ENCODE measurements at places on chromosomes 12 and 14. TPM values are rescaled to one million over a fixed set of nuclear protein-coding genes. Genes with fewer than 3 reads are reported as not detected.

The NOC4L gene
- 10.5 TPM for total RNA-seq

- no peak for ATAC-seq
Measured at GRCh38 chr12:79322905-79323304, 367.9 kb downstream of the PAWR start.

The SMCO2 gene
- total RNA-seq: not detected

- no peak for ATAC-seq
Measured at GRCh38 chr14:23146351-23146910, 27.4 kb upstream of the CEBPE start.

DNA sequence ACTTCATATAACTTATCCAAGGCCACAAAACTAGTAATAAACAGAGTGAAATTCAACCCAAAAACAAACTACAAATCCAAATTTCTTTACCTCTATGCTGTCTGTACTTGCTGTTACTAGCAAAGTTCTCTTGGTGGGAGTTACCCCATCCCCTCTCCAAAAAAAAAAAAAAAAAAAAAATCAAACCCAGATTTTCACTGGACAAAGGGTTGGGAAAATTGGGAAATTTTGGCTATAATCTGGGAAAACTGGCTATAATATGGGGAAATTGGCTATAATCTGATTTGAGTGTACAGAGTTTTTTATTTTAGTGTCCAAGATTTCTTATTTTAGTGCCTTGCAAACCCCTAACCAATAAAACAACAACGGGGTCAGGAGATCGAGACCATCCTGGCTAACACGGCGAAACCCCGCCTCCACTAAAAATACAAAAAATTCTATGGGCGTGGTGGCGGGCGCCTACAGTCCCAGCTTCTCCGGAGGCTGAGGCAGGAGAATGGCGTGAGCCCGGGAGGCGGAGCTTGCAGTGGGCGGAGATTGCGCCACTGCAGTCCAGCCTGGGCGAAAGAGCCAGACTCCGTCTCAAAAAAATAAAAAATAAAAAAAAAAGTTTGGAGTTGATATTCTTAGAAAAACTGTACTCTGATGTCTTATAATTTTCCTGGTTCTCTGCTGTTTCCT lies 148.4 kb downstream of the CHST11 start:
- peak; percentile 56 for ATAC-seq

- no peak for ATAC-seq
Measured at GRCh38 chr12:127127897-127128296, 1139.1 kb upstream of the TMEM132C start.

The CCDC88C gene
- 10.8 TPM for total RNA-seq

DNA sequence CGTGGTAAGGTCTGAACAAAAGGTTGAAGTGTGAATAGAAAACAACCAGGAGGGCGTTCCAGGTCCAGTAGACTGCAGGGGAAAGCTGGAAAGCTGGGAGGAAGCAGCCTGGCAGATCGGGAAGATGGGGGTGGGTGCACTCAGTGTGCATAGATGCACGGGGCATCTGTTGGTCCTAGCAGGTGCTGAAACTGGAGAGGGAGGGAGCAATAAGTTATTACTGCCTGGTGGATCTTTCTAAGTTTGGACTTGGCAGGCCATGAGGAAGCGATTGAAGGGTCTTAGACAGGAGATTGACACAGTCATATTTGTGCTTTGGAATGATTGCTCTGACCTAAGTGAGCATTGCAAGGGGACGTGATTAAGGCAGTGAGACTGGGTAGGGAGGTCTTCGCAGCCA lies 194.4 kb downstream of the EFCAB11 start:
- ATAC-seq: no peak

The CLEC2D gene
- 22.7 TPM for total RNA-seq

DNA sequence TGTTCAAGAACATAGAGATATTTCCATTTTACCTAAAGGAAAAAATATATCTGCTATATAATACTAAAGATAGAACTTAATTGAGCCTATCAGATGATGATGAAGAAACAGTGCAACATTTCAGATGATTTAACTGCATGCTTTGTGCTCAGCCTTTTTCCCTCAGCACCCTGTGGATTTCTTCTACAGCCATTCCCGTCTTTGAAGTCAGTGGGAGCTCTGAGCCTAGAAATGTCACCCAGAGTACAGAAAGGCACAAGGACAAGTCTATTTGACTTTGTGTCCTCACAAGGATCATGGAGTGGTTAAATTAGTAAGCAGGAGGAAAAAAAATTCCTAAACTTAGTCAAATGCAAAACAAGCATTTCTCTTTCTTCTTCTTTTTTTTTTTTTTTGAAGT lies 994.0 kb upstream of the FLRT2 start:
- no peak for ATAC-seq

GRCh38 chr14:67579040-67579439 lies 21.0 kb downstream of the PIGH start:
- no peak for ATAC-seq

- peak; percentile 5 for ATAC-seq
Measured at GRCh38 chr14:100305324-100306100, 732 bp downstream of the SLC25A29 start.

The SLC6A15 gene
- total RNA-seq: 37.1 TPM

DNA sequence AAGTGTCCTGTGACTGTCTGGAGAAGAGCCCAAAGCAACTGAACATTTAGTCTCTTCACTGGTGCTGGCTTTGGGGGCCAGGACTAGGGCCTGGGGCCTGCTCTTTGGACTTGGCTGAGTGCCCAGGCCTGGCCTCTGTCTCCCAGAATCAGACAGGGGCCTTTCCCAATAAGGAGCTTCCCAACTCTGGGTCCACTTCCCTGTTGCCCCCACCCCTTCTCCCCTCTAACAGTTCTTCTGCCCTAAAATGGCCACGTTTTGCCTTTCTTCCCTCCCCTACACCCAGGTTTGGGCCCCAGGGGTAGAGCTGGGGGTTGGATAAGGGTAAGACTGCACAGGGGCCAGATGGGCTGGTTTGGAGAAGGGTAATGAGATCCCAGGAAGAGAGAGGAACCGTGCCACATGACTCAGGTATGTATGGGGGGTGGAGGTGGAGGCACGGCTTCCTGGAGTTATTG lies 10.0 kb upstream of the ITGA5 start:
- no peak for ATAC-seq

DNA sequence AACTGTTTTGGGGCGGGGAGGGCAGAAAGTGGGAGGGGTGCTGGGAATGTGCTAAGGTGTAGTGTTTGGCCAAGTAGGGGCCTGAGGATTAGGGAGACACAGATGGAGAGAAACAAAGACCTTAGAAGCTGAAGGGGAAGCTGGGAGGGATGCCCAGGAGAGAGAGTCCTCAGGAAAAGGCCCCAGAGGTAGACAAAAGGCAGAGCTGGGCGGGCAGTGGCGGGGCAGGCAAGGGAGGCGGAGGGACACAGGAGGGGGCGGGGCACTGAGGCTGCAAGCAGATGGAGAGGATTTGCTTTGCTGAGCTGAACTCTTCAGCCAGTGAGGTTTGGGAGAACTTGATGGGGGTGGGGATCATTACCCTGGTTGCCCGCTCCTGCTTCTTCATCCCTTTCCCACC lies 2.8 kb downstream of the PTMS start:
- ATAC-seq: no peak

DNA sequence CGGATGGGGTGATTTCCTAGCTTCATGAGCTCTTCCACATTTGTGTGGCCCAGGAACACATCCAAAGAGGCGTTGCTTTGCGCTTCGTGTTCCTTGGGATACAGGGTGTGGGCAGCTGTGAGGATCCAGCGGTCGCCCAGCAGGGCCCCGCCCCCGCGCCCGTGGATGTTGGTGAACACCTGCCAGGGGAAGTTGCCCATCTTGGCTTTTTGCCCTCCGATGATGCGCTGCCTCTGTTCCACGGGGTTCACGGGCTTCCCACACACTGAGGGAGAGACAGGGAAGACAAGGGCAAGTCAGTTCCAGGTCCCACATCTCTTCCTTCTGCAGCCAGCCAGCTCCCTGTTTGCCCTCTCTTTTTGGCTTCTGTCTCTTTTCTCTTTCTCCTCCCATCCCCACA lies 11.2 kb downstream of the C1R start:
- ATAC-seq: no peak

GRCh38 chr14:100400115-100400514 lies 77.0 kb downstream of the SLC25A47 start:
- ATAC-seq: peak; percentile 46

DNA sequence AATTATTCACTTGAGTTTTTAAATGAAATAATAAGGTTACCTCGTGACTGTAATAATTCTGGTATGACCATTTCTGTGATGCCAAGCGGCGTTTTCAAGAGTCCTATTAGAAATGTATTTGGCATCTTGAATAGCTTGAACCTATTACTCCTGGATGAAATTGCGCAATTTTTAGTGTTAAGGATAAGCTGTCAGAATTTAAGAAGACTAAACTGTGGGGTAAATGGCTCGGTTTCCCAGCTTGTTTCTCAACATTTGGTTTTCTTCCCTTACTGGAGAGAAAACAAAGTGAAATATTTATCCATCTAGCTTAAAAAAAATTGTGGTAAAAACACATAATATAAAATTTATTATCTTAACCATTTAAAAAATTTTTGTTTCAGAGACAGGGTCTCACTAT lies 26.8 kb downstream of the PCNX1 start:
- no peak for ATAC-seq

The ACRBP gene
- total RNA-seq: 0.52 TPM

DNA sequence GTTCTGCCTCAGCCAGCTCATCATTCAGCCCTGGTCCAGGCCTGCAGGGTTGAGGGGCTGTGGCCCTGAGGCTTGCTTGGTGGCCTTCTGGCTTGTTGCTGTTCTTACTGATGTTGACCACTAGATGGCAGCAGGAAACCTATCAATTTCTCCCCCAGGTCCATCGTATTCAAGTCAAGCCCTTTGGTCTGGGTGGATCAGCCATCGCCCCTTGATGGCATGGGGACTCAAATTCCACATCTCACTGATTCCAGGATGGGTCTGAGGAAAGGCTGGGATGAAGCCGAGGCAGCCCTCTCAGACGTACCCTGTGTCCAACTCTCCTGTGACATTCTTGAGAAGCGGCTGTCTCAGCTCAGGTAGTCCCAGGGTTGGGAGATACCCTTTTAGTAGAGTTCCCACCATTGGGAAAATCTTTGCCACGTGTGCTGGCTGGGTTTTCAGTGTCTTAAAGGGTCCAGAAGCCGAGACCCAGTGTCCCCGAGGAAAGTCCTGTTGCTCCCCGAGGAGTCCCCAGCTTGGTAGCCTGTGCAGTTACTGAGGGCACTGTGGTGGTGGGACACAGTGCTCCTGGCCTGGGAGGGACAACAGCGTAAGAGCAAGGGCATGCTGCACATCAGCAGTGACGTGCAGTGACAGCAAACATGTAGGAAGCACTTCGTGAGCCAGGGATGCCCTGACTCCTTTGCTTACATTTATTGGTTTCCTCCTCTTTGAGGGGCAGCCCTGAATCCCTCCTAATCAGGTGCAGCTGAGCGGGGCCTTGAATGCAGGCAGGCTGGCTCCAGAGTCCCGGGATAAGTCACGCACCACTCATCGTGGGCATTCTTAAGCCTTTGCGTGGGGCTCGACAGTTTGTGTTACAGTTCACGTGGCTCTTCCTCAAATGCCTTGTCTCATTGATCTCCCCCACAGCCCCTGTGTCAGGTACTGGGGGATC lies 58.6 kb downstream of the TSPAN9 start:
- ATAC-seq: peak; percentile 60

Measured in motor neuron (in vitro differentiated cells).